Activated T-cell treated with anti-CD3 and anti-CD28 coated beads for 4 hours (primary cell): ENCODE measurements at places on chromosomes 1 and 21.

DNA sequence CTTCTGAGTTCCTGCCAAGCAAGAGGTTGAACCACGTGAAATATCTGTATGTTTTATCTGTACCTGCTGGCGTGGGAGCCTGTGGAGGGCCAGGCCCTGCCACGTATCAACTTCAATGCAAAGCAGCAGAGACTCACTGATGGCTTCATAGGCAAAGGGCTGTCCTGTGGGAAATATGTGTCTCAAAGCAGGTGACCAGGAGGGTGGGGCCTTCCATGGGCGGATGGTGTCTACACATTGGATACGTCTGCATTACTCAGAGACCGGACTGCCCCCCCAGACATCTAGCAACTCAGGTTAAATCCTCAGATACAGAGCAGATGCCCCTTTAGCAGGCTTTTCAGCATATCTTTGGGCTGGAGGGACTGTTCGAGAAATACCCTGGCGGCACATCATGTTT is 210.8 kb upstream of the C1orf174 start:
- no peak for DNase-seq

DNA sequence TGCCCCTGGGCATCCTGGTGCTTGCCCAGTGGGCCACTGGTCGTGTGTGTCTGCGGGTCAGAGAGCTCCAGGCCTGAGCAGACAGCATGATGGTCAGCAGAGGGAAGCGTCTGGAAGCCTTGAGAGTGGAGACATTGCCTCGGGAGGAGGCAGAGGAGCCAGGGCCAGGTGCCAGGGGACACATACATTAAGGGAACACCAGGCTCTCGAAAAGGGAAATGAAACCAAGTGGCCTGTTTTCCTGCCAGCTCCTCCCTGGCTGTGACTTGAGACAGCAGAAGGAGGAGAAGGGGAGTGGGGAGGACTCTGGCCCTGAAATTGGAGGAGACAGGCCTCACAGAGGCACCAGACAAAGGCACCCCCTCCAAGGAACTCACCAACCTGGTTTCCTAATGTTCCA is 62.4 kb upstream of the LRP8 start:
- no peak for DNase-seq

DNA sequence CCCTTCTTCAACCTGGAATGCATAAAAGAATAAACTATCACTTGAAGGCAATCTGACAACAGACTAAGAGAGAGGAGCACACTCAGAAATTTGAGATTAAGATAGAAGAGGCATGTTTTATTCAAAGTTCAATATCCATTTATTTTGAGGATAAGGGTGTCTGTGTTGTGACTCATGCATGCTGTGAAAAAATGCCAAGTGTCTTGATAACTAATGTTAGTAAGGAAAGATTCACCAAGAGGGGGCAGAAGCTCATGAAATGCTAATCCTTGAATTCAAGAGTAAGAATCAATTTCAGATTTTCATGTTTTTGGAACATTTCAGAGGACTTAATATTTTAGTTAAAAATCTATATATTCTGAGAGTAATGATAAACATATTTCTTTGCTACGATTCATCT is 94.0 kb downstream of the IFI44 start:
- no peak for DNase-seq

GRCh38 chr1:77757066-77757584 is 2.5 kb downstream of the USP33 start:
- DNase-seq = no peak

- DNase-seq = no peak
Observed at GRCh38 chr1:230568008-230568407, 74.3 kb upstream of the COG2 start.

DNA sequence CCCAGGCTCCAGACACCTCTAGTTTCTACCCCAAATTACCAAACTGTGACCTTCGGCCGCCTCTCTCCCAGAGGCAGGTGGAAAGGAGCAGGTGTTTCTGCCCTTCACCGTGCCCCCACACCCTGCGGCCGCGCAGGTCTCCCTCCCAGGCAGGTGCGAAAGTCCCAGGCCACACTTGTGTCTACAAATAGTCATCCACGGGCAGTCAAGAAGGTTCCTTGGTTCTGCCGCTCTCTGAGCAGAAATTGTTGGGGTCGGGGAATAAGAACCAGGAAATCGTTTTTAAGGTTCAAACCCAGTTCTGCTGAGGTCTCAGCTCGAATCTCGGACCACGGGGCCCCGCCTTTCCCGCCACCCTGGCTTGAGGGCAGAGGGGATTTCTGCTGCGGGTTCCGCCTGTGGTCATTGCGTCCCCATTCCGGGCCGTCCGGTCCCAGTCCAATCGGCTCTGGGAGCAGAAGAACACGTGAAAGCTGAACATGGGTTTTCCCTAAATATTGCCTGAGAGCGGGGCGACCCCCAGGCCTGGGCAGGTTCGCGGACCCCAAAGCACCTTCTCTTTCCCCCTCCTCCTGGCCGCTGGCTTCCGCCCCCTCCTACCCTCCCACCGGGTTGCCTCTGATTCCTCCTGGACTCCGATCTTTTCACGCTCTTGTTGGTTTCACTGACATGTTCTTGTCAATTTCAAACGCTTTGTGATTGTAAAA is 1.2 kb upstream of the ATF3 start:
- DNase-seq = no peak

GRCh38 chr1:55156093-55156492 is 59.1 kb downstream of the USP24 start:
- no peak for DNase-seq

GRCh38 chr1:27068922-27069321 is 56.3 kb upstream of the TENT5B start:
- no peak for DNase-seq

- no peak for DNase-seq
Observed at GRCh38 chr21:18354947-18355346, 48.6 kb downstream of the TMPRSS15 start.

- no peak for DNase-seq
Observed at GRCh38 chr1:167500283-167500860, 18.0 kb downstream of the CD247 start.

- no peak for DNase-seq
Observed at GRCh38 chr1:194298007-194298598, 1111.7 kb upstream of the B3GALT2 start.

DNA sequence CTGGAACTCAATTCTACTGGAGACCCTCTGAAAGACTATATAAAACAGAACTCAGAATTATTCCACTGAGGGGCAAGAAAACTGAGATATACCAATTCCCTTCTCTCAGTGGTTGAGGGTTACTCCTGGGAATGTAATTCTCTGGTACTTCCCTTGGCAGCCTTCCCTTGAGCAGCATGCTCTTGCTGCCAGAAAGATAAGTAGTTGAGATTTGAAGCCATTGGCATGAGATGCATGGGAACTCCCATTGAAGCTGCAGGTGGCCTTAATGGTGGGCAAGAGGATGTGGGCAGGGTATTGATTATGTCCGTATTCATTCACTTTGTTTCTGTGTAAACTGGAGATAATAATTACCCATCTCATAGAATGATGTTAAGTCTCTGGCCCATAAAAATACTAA is 28.6 kb upstream of the C1orf185 start:
- DNase-seq = no peak

DNA sequence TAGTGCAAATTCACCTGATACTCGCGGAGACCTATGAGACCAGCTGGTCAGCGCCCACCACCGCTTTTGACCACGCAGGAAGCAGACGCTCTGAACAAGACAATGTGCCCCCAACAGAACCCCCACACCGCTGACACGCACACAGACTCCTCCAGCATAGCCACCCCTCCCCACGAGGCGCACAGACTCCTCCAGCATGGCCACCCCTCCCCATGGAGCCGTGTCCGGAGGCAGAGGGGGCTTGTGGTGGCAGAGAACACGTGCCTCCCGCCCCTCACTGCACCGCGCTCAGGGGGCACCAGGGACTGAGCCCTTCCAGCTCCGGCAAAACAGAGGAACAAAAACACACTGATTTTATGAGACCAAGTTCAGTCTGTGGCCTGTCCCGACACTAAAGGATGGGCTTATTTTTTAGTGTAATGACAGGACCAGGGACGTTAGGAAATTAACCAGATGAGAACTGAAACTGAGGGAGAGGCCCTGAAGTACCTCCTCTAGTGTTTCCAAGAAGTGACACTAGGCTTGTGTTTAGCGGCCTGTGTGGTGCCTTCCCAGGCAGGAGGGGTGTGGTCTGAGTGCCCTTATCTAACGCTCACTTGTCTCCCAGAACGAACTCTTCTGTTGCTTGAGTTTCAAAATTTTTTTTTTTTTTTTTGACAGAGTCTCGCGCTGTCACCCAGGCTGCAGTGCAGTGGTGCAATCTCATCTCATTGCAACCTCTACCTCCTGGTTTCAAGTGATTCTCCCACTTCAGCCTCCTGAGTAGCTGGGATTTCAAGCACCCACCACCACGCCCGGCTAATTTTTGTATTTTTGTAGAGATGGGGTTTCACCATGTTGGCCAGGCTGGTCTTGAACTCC is 10.0 kb upstream of the AGPAT3 start:
- no peak for DNase-seq

- no peak for DNase-seq
Observed at GRCh38 chr1:238779716-238780115, 606.7 kb upstream of the CHRM3 start.

GRCh38 chr1:61420243-61420642 is 304.7 kb downstream of the TM2D1 start:
- DNase-seq = no peak

- no peak for DNase-seq
Observed at GRCh38 chr1:154466206-154466605, 35.8 kb upstream of the TDRD10 start.

GRCh38 chr1:147824798-147825197 is 64.4 kb upstream of the GJA5 start:
- DNase-seq = no peak

- DNase-seq = no peak
Observed at GRCh38 chr1:159196543-159196942, 8.1 kb upstream of the ACKR1 start.

- no peak for DNase-seq
Observed at GRCh38 chr1:236978740-236979139, 25.5 kb downstream of the MT1HL1 start.

DNA sequence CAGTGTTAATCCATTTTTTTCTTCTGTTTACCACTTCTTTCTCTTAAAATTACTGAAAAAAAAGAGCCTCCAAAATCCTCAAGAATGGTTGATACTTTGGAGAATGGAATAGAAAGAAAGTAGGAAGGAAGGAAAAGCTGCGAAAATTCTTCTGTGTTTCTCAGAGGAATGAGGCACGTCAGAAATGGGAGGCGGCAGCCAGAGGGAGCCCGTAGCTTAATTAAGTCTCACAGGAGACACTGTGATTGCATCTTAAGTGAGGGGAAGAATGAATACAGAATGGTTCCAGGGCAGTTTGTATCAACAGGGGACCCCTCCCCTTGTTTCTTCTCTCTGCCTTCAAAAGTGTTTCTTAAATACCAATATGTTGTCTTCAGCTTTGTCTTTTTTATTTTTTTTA is 1099.5 kb downstream of the PLA2G4A start:
- DNase-seq = no peak

GRCh38 chr1:154863315-154864174 is 6.5 kb downstream of the KCNN3 start:
- DNase-seq = no peak

DNA sequence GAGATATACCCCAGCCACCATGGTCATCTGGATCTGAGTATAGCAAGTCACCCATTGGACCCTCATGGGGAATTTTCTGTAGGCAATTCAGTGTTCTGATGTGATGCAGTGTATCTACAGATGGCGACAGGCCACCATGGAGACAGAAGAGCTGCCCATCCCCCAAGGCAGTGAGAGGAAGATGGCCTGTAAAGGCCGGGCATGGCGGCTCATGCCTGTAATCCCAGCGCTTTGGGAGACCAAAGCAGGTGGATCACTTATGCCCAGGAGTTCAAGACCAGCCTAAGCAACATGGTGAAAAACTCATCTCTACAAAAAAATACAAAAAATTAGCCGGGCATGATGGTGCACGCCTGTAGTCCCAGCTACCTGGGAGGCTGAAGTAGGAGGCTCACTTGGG is 41.1 kb upstream of the CTPS1 start:
- DNase-seq = no peak

DNA sequence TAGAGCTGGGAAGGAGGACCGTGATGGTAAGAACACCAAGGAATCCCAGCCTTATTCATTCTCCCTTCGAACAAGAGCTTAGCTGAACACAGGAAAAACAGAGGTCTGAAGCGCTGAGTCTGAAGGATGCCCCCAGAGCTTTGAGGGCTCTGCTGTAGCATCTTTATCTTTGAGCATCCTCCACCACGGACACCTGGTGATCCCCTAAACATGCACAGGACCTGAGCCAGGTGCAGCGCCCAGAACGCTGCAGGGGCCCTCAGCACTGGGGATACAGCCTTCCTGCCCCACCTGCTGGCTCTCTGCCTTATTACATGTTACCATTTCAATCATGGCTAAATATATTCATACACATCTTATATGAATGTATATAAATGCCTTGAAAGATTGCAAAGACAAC is 7.7 kb upstream of the GPATCH4 start:
- DNase-seq = peak; percentile 40

DNA sequence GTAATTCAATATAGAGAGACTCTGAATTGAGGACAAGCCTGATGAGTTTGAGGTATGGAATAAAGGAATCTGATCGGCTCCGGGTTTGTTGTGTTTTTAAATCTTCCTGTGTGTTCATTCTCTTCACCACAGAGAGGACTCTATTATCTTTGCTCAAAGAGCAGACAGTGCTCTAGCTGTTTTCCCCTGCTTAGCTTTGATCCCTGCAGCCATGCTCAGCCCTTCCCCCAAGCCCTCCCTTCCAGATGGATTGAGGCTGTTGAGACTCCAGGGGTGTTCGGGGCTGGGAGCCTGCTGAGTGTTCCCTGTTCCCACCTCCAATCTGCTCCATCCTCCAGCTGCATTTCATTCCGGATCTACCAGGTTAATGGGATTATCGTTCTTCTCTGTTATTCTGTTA is 74.2 kb upstream of the CXADR start:
- DNase-seq = no peak

DNA sequence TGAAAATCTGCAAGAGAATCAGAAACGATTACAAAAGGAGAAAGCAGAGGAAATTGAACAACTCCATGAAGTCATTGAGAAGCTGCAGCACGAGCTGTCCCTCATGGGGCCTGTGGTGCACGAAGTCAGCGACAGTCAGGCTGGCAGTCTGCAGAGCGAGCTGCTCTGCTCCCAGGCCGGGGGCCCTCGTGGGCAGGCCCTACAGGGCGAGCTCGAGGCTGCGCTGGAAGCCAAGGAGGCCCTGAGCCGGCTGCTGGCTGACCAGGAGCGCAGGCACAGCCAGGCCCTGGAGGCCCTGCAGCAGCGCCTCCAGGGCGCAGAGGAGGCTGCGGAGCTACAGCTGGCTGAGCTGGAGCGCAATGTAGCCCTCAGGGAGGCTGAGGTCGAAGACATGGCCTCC is 47.5 kb upstream of the DIP2A start:
- DNase-seq = no peak

DNA sequence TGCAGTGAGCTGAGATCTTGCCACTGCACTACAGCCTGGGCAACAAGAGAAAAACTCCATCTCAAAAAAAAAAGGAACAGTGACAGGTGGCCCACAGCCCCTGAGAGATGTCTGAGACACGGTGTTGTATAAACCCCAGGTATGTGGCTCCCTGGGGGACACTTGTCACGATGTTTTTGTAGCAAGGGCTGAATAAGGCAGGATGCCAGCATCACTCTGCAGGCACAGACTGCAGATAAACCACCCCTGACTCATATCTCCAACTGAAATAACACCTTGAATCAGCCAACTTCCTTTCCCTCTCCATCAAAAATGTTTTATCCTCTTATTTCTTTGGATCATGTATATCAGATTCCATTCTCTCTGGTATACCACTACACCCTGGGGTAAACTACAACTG is 52.5 kb downstream of the NMNAT2 start:
- DNase-seq = no peak

GRCh38 chr1:224726441-224727182 is 110.5 kb downstream of the CNIH3 start:
- DNase-seq = no peak
